ENCODE measurements at places on chromosomes 6 and 20.
A peak's percentile ranks its signal among the peaks of the same experiment; 100 is the strongest.

DNA sequence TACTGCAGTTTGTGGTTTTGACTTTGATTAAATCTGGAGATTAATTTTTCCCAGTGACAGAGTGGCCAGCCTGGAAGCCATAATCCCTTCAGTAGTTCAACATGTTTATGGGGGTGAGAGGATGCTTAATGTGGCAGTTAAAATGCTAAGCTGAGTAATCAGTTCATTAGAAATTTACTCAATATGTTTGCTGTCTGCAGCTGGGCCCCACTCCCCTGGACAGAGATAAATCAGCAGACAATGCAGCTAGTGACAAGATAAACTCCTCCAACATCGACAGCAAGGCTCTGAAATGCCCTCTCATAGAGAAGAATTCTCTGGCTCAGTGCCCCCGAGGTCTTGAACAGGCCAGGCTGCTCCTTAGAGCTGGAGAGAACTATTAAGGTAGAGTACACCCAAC, 101.9 kb downstream of the LRFN2 start:
- DNase-seq, result no peak

DNA sequence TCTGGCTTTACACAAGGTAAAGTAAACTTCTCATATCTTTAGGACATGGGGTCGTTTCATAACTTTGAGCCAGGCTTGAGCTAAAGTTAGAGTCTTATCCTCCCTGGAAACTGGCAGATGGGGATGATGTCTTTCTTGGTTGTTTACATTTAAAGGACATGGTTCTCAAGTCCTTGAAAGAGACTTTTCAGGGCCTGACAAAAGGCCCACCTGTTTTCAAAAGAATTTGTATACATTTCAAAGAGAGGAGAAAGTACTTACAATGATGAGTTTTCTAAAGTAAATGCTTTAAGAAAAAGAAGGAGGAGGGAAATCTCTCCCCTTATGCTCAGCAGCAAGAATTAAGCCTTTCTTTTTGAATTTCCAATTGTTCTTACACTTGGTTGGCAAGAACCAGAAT, 45.7 kb upstream of the TINAG start:
- DNase-seq, result no peak

DNA sequence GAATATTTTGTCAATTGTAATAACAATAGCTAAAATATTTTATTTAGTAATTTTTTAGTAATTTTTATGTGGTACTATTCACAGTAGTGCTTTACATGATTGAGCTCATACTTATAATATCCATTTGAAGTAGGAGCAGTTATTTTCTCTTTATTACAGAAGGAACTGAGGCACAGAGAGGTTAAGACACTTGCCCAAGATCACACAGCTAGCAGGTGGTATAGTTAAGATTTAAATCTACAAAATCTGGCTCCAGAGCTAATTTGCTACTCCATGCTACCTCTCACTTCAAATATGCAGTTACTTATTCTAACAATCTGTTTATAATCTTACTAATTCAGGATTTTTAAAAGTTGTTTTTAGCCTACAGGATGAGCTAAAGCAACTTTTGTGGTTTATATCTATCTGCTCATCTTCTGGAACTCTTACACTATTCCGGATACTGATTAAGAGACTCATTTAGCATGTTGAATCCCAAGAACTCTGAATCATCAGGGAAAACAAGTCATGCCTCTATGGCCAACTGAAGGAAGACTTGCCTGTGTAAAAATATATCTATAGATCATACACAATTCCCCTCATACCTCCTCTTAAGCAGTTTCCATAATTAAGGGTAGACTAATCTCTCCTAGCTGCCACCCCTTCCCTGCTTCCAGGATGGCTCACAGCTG, 324.2 kb downstream of the UBE3D start:
- DNase-seq, result no peak

DNA sequence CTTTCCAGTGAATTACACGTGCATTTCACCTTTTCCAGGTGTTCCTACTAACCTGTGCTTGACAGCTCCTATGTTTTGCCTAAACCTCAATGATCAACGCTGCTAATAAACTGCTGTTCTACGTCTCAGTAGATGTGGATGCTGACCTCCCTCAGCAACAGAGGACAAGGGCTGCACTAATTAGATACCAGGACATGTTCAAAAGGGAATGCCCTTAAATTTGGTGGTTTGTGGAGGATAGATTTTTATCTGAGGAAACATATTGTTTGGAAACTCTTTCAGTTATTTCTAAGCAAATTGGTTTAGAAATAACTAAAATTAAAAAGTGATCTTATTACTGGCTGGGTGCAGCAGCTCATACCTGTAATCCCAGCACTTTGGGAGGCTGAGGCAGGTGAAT, 19.1 kb upstream of the ZDHHC14 start:
- DNase-seq, result no peak

GRCh38 chr6:166282394-166283032, 25.7 kb downstream of the PRR18 start:
- DNase-seq, result no peak

DNA sequence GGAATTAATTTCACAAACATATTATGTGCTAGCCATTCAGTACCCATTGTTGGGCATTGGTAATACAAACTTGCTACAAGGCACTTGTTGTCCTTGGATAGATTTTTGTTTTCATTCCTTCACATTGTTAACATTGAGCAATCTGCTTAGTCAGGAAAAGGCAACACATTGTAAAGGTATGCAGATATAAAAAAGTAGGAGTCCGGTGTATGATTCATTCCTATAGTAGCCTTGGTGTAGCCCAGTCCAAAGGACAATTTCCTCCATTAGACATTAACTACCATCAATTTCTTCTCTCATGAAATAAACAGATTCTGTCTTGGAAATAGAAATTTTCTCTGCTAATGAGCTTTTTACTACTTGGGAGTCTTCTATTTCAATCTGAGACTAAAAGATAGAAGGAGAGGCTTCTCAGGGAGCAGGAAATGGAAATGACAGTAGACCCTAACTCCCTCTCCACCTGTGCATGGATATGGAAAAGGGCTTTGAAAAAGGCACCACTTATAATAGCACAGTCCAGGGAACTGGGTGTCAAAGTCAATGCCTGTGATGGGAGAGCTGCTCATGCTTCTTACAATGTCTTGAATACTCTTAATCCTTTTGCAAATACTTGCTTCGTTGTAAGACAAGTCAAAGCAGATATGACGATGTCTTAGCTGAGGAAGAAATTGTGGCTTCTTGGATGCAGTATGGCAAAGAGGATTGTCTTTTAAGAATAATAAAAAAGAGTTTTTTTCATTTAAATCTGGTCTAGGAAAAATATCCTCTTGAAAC, 369.4 kb upstream of the CITED2 start:
- no peak for DNase-seq

GRCh38 chr6:43983632-43984031, 143.6 kb downstream of the MRPL14 start:
- DNase-seq, result peak; percentile 42

DNA sequence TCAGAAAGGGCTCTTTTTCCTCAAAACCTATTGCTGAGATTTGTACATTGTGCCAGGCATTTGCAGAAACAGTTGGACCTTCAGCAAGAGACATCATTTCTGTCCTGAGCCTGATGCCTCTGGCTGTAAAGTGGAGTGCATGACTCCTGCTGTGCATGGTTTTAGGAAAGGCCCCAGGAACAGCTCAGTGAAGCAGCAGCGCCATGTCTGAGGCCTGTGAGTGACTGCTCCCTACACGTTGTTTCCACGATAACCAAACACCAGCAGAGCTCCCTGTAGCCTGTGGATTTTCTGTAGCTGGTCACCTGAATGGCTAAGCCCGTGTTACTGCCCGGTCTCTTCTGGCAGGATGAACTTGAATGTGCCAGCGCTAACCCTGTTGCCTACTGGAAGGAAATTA, 232.5 kb downstream of the TFAP2C start:
- no peak for DNase-seq

- no peak for DNase-seq
Measured at GRCh38 chr6:105402090-105402938, 568 bp downstream of the PREP start.

GRCh38 chr6:4603291-4603690, 172.9 kb upstream of the CDYL start:
- DNase-seq, result no peak

- DNase-seq, result peak; percentile 67
Measured at GRCh38 chr6:33958526-33959328, 154.9 kb upstream of the MLN start.

GRCh38 chr6:2630891-2631571, 119.7 kb downstream of the MYLK4 start:
- DNase-seq, result no peak

DNA sequence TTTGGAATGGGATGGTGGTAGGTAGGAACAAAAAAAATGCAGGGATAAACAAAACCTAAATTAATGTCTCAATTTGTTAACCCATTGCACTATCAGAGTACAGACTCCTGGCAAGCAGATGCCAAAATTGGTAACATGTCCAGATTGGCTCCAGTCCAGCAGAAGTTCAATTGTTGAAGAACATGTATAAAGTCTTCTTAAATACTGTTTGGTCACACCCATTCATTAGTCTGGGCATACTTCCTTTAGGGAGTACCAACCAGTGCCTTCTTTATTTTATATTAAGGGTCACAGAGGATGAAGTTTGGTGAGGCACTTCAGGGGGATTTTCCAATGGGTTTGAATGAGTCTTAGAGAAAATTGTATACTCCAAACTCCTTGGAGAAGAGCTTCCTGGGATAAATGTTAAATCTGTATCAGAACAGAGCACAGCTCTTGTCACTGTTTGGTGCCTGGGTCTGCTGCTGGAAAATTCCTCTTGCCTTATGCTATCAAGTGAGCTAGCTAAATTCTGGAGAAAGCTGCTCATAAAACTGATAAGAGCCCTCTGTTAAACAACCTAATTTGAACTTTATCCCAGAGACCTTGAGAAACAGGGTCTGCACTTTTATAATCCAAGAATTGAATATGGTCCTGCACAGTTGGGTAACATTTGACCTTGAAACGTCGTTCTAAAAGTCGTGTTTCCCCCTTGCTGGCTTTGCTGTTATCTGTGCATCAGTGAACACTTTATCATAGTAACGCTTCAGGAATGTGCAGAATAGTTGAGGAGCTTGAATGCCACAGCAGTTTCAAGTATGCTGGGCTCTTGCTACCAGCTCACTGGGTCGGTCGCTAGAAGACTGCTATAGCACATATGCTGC, 334.1 kb upstream of the CITED2 start:
- DNase-seq, result no peak

DNA sequence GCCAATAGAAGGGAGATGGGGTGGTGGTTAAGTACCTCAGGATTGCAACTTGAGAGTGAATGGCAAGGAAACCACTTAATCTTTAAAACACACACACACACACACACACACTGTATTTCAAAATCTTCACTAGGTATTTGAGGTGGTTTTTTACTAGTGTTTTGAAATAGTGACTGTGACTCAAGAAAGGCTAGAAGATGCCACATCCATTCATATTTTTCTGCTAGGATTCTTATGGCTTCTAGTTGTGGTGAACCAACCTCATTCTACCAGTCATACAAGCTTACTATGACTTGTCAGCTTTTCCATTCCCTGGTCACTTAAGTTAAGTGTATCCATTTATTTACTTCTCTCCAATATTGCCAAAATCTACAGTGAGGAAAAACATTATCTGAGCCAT, 519.4 kb upstream of the JAG1 start:
- DNase-seq, result no peak

GRCh38 chr6:2876210-2877056, 26.7 kb downstream of the SERPINB9 start:
- DNase-seq, result no peak

GRCh38 chr6:11711003-11711983, 67.3 kb downstream of the ADTRP start:
- DNase-seq, result no peak

DNA sequence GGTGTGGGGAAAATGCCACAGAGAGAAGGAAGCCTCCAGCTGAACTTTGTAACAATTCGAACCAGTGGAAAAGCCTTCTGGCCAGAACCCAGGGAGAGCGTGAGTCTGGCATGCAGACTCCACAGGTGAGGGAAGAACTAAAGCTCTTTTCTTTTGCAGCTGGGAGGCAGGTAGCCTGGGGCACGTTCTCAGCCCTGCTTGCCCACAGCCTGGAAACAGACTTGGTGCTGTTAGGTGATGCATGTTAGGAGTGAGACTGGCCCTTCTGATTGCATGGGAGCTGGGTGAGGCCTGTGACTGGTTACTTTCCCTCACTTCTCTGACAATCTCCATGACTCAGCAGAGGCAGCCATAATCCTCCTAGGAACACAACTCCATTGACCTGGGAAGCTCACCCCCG, 34.2 kb downstream of the PROKR2 start:
- DNase-seq, result no peak

GRCh38 chr6:40848038-40848437, 191.0 kb downstream of the UNC5CL start:
- DNase-seq, result no peak

DNA sequence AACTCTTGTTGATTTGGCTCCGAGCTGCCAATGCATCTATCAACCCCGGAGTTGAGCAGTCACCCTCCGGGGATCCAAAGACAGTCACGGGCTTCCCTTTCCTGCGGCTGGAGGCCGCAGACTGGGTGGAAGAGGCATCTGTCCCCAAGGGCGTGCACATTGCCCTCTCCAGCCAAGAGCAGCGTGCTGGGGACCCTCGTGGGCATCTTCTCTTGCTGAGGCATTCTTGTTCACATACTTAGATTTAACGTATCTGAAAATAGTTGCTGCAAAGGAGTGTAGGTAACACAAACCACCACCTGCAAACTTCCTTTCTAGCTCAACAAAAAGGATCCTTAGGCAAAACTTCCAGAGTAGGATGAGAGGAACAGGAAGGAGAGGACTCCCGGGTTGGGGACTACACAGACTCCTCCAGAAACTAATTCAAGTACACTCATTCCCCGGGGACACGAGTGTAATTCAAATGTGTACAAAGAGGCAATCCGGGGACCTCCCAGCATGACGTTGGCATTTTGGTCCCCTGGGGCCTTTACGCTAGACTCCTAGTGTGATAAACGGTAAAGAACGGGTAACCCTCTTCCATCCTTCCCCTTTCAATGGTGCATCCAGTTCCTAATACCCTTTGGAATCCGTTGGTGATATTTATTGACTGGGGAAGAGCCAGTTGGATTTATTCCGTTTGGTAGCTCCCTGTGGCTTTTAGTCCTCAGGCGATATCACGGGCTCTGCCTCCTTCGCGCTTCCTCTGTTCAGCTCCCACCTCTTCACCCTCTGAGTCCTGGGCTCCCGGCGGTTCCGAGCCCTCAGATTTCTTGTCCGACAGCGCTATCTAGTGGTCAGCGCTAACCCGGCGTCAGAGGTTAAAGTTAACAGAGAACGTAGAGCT, 2.7 kb upstream of the COL12A1 start:
- DNase-seq, result peak; percentile 34

DNA sequence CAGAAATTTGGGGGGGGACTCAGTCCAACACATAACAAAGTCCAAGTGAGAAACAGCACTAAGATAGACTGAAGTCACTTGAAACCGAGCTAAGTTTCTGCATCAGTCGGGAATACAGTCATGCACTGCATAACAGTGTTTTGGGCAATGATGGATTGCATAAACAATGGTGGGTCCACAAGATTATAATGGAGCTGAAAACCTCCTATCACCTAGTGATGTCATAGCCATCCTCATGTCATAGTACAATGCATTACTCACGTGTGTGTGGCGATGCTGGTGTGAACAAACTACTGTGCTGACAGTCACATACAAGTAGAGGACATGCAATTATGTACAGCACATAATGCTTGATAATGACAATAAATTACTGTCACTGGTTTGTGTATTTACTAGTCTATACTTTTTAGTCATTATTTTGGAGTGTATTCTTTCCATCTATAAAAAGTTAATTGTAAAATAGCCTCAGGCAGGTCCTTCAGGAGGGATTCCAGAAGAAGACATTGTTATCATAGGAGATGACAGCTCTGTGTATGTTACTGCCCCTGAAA, 154.5 kb upstream of the ECI2 start:
- DNase-seq, result no peak

GRCh38 chr6:114342086-114342825, 567 bp downstream of the HS3ST5 start:
- DNase-seq, result peak; percentile 22

GRCh38 chr6:148461986-148462577, 119.4 kb downstream of the SASH1 start:
- no peak for DNase-seq

Data from COR-L47 (cell line).